ENCODE measurements at places on chromosomes 4 and X.

DNA sequence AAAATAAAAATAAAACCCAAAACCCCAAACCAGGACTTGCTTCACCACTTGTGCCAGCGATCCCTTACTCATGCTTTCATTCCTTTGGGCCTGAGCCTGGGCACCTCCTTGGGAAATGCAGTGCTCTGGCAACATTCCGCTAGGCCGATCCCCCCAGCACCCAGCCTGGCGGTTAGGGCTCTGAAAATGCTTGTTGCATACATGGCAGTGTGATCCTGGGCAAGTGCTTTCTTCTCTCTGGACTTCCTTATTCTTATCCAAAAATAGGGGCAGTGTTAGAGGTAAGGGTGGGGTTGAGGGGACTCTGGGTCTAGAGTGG is 4.6 kb downstream of the ZNF185 start:
- no peak for DNase-seq

DNA sequence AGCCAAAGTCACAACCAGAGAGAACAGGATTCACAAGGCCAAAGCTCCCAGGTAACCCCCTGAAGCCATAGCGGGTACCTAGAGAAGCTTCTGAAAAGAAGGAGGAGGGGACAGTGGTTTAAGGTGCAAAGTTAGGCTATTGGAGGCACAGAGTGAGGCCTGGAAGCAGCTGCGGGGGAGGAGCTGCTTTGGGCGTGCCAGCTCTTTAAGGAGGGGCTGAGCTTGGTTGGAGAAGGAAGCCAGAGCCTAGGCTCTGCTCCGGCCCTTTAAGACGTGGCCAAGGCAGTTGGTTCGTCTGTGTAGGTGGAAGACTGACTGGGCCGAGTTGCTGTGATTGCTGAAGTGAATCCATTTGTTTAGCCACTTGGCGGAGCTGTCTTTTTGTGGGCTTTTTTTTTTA is 1.5 kb downstream of the KLF8 start:
- no peak for DNase-seq

- DNase-seq: no peak
Observed at GRCh38 chrX:108309144-108309543, 129.1 kb downstream of the COL4A6 start.

DNA sequence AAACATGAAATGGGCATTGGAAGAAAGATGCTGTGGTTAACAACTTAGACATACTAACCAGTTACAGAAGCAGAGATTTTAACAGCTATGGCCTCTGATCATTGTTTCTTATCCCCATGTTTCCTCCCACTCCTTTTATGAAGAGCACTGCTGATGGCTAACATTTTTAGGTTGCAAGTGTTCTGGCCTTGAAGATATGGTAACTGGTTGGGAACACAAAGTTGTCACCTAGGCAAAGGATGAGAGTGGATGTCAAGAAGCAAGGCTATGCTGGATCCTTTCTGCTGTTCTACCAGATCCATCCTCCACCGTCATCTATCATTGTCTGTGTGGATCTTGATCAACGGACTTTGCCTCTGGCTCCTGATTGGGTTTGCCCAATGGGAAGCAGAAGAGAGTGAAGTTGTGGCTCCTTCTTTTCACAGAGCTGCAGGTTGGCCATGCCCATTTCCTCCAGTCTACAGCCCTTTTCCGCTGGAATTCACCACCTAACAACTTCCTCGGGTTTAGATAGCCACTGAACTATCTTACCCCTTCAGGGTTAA is 48.9 kb upstream of the SPP1 start:
- DNase-seq: no peak

DNA sequence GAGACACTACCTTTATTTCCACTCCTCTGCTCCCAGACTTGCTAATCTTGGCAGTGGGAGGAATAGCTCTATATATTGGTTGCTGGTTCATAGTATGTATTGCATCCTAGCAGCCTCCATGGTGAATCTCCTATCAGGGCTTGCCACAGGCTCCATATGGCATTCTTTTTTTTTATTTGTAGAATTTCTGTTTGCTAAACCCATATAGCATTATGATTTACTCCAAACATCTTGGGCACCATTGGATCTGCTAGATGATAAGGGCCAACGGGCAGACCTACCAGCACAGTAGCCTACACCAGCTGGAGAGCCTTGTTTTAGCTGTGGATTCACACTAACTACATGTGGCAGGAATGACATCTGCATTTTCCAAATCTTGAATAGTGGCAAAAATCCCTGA is 6.9 kb downstream of the SMIM10 start:
- no peak for DNase-seq

- no peak for DNase-seq
Observed at GRCh38 chr4:170259631-170260153, 169.9 kb upstream of the AADAT start.

DNA sequence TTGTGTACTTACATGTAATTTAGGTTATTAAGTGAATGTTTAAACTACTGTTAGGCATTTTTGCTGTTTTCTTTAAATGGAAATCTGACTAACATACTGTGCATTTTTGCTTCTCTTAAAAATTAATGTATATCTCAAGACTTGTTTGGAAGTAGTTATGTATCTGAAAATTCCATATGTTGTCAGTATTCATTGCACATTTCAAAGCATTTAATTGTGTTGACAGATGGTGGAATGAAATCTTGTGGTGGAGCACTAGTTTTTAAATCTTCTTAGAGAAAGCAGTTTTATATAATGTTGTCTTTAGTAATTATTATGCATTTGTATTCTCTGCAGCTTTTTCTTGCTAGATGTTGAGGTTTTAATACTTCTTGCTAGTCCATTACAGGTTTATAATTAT is 71.5 kb upstream of the MSANTD1 start:
- DNase-seq: no peak

- no peak for DNase-seq
Observed at GRCh38 chrX:11462136-11462535, 168.9 kb downstream of the AMELX start.

- no peak for DNase-seq
Observed at GRCh38 chr4:76563454-76564122, 128.6 kb downstream of the SHROOM3 start.

DNA sequence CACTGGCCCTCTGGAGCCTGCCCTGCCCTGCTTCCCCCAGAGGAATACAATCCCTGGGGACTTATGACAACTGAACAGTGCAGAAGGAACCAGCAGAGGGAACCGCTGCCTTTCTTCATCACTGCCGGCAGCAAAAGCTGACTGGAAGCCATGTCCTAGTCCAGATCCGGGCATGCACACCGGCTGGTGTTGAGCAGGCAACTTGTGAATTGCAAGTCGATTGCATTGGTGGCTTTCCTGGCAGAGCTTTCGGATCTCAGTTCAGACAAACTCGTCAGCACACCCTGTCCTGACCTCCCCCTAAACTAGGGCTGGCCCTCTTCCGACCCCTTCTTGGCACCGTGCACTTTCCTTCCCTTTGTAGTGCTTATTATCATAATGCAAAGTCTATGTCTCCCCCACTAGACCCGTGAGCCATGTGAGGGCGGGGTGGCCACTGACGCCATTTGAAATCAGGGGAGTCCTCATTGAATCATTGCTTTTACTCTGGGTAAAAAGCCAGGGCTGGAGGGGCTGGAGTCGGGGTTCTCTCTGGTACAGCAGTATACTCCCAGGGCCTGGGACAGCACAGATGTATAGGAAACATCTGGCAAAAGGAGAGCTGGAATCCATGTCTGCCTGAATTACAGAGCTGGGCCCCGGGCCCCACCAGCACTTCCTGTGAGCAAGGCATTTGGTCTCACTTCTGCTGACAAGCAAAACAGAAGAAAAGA is 1.8 kb downstream of the ARHGAP4 start:
- no peak for DNase-seq

GRCh38 chr4:160143574-160143973 is 1040.7 kb downstream of the RAPGEF2 start:
- DNase-seq: no peak

- no peak for DNase-seq
Observed at GRCh38 chr4:85777908-85778631, 303.1 kb downstream of the ARHGAP24 start.

GRCh38 chrX:9845578-9845952 is 59.3 kb downstream of the SHROOM2 start:
- no peak for DNase-seq

DNA sequence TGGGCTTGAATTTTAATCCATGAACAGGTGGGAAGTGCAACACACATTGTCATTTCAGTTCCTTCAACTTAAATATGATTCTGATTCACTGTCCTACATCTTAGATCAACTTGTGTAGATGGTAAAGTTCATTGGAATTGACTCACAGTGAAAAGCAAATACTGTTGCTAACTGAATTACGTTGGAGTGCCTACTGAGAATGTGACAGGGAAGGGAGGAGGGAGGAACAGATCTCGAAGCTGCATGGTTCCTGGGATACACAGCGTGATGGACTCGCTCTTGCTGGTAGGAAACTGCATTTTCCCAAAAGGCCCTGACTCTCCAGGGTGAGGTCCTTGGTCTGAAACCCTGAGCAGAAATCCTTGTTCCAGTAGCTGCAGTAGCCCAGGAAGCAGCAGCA is 284.2 kb downstream of the USP46 start:
- no peak for DNase-seq

- DNase-seq: no peak
Observed at GRCh38 chr4:82753725-82754410, 44.7 kb downstream of the SCD5 start.

- no peak for DNase-seq
Observed at GRCh38 chr4:88659890-88660208, 37.8 kb downstream of the NAP1L5 start.

GRCh38 chr4:83917572-83917971 is 381.7 kb downstream of the GPAT3 start:
- no peak for DNase-seq

DNA sequence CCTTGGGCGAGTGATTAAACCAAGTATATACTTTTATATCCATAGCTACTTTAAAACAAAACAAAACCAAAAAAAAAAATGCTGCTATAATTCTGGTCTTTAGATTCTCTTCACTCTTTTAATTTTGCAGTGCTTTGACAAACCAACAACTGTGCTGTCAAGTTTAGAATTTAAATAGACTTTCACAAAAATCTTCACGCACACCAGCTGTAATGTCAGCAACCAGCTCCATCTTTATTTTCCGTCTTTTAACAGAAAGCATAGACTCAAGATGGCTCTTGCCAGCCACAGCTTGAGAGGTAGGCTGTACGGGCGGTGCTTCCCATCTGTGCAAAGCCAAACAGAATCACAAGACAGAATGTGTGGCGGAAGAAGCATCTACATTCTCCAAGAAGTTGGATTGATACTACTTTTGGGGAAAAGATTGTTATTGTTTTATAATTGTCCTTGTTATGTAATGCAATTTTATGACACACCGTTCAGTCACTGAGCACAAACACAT is 388.3 kb upstream of the MAGEC2 start:
- DNase-seq: no peak

DNA sequence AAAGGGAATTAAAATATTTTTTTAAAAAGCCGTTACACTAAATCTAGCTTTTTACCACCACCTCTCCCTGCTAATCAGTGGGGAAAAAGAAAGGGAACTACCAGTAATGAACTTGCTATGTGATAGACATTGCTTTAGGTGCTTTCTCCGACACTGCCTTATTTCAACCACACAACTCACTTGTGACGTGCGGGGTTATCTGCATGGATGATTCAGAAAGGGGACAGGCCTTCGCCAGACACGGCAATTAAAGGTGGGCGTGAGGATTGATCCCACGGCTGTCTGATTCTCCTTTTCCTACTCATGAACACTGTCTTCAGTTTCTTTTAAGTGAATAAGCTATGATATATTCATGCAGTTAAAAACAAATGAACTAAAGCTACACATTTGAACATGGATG is 882 bp upstream of the CXCR3 start:
- DNase-seq: peak; percentile 71

DNA sequence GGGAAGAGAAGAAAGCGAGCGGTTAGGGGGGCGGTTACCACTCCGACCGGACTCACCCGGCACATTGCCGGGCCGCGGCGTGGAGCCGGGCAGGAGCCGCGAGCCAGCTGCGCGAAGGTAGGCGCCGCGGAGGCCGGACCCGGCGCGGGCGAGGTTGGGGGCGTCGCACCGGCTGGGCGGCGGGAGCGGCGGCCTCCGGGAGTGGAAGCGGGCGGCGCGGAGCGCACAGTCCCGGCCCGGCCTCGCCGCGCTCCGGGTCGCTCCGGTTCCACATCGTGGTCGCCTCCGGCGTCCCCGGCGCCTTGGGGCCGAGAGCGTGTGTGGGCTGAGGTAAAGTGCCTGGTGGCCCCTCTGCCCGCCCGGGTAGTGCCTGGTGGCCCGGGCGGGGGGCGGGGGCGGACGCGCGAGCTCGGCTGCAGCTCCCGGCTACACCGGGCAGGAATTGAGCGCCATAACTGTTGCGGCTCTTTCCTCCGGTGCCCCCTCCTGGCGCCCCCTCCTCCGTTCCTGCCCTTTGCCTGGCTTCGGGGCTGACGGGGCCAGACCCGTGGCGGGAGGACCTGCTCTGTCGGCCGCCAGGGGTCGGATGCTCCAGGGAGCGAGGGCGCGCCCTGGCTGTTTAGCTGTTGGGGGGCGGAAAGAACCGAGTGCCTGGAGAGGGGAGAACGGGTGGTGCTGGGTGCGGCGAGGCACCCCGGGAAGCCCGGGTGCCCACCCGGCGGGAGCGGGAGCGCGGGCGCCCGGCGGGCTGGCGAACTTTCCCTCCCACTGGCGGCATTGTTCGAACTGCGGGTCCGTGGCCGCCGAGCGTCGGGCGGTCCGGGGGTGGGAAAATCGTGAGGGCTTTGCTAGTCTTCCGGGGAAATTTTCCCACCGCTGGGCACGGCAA is 626 bp downstream of the JADE3 start:
- no peak for DNase-seq

DNA sequence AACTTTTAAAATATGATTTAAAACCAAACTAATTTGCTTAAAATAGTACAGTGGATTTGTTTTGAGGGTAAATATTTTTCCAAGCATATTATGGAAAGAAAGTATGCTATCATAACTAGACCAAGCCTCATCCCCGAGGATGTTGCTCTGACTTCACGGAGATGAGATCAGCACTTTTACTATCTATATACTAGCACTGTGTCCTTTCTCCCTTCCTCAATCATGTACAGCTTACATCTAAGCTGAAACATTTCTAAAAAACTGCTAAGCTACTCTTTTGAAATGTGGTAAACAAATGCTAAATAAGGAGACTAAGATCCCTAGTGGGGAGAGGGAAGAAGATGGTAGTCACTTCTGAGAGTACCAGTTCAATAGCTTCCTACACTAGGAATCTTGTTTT is 23.8 kb downstream of the AMMECR1 start:
- DNase-seq: no peak

Data from stimulated activated CD4-positive, alpha-beta T cell treated with anti-CD3 and anti-CD28 coated beads, Interleukin-2, amount 100 ng/mL, for 4 hours (primary cell).